ENCODE measurements at places on chromosomes 4 and X. TPM values are rescaled to one million over a fixed set of nuclear protein-coding genes. Genes with fewer than 3 reads are reported as not detected.

The GLRB gene
- total RNA-seq: 5.1 TPM

The CYSLTR1 gene
- total RNA-seq: not detected

The SOX3 gene
- not detected for total RNA-seq

The GRIA2 gene
- total RNA-seq: under 0.01 TPM

The BMX gene
- 148 TPM for total RNA-seq

The ANK2 gene
- total RNA-seq: 1.5 TPM

The PPBP gene
- not detected for total RNA-seq
